ENCODE measurements at places on chromosomes 6 and 20.
A peak's percentile ranks its signal among the peaks of the same experiment; 100 is the strongest.

GRCh38 chr6:91961236-91961635 is 1374.4 kb upstream of the MAP3K7 start:
- DNase-seq: no peak

DNA sequence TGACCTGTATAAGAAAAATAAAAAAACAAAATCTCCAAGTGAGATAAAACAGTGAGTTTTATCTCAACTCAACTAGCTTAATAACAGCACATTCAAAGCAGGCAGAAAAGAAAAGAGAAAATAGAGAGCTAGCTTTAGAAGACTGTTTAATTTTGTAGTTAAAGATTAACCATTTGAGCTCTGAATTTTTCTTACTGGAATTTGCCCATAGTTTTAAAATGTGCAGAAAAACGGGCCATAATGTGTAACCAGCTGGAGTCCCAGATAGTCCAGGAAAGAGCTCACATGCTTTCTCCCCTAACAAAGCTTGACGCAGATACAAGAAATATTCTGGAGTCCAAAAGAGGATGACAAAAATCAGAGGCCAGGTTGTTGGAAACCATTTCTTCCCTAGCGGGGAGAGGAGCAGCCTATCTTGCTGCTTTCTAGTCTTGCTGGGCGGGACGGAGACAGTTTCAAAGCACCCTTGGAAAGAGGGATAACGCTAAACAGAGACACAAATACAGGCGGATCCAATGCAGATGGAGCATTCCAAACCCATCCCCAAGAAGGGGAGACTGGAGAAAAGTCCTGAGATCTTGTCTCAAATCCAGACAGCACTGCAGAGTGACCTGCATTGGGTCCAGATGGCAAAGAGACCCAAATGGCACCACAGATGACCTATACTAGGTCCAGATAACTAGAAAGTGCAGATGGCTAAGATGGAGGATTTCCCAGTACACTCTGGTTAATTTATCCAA is 16.1 kb downstream of the TTK start:
- no peak for DNase-seq

GRCh38 chr6:101931766-101932165 is 538.3 kb downstream of the GRIK2 start:
- no peak for DNase-seq

- DNase-seq: no peak
Measured at GRCh38 chr20:34522969-34523871, 7.0 kb downstream of the DYNLRB1 start.

DNA sequence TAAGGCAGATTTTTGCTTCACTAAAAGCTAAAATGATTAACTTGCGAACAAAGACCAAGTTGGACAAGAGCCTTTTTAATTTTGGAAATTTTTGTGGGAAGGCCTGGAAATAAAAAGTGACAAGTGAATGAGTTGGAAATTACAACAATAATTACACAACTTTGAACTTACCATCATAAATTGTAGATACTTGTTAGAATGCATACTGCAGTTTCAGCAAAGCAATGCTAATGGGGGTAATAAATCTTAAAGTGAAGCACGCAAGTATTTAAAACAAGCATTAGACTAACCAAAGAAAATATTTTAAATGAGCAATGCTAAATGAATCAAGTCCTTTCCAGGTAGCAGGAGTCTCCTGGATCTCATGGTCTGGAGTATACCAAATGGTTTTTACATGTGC is 83.2 kb upstream of the EYA4 start:
- no peak for DNase-seq

DNA sequence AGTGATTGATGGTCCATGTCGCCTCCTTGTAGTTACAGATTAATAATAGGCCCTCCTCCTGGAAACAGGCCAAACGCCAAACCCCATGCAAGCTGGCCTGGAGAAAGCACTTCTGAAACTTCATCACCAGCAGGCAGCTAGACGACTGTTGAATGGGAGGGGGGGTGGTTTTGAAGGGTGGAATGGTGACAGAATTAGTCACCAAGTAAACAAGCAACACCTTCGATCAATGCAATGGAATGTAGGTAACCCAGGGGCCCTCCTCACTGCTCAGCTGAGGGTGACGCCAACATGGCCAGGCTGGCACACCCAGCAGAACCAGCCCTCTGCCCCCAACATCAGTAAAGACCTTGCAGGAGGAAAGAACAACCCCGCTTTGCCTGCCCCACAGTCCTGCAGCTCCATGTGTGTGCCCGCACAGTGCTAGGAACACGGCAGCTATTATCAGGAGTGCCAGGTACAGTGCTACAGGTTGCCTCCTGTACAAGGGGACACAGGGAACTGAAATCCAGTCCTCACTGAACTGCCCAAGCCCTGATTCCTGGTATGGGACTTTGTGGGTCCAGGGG is 2.7 kb downstream of the BCAS1 start:
- DNase-seq: no peak

DNA sequence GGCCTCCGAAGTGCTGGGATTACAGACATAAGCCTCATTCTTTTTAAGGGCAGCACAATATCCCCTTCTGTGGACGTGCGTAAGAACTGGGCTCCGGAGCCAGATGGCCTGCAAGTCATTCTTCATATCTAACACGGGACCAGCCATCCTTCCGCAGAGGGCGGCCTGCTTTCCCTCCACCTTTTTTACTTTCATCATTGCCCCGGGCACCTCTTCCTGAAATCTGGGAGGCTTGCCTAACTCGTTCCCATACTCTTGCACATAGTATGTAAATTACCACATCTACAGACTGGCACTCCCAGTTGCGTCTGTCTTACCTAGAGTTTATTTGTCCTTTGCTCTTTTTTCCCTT is 29.9 kb upstream of the SLC23A2 start:
- DNase-seq: no peak

DNA sequence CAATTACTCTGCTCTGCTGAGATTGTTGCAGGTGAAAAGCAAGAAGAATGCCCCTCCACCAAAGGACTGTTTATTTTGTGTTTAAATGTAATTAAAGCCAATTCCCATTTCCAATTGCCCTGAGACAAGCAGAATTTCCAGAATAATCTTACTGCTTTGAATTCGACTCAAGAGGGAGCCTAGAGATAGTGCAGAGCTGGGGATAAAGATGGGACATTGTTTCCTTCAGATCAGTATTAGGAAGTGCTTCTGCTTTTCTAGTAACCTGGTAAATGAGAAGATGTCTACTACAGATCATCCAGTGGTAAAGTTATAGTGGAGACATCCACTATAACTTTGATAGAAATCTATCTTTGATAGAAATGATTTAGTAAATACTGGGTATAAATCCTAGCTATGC is 326.9 kb downstream of the UBE3D start:
- DNase-seq: no peak

DNA sequence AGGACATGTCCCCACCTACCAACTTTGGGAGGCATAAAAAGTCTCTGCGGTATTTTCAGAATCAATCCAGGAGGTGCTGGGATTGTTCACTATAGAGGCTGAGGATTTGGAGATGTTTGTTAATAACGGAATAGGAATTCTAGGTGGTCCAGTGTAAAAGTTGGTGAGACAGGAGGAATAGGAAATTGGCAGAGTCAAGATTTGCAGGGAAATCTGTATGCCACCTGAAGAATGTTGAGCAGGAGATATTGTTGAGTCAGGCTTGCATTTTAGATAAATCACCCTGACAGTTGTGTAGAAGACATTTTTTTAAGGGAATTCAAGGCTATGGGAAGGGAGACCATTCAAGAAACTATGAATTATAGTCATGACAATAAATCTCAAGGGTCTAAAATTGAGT is 124.8 kb downstream of the COL12A1 start:
- DNase-seq: no peak

- peak; percentile 80 for DNase-seq
Measured at GRCh38 chr20:32252189-32252588, 25.3 kb upstream of the KIF3B start.

GRCh38 chr6:101150226-101150625 is 243.3 kb upstream of the GRIK2 start:
- DNase-seq: no peak

DNA sequence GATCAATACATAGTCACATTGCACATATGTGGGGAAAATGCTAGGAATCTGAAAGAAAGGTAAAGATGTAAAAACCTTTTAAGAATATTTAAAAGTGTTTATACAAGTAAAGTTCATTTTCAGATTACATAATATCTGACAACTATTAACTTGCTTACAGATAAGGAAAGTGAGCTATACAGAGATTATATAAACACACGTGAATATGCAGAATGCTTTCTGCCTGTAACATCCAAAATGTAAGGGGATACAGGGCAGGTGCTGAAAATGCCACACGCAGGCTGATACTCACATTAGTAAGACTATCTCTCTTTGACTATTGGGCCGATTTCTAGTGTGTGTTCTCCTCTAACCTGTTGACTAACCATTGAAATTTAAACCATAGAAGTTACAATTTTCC is 17.9 kb upstream of the MAP7 start:
- DNase-seq: no peak

GRCh38 chr6:157640746-157641451 is 182.1 kb upstream of the SNX9 start:
- no peak for DNase-seq

DNA sequence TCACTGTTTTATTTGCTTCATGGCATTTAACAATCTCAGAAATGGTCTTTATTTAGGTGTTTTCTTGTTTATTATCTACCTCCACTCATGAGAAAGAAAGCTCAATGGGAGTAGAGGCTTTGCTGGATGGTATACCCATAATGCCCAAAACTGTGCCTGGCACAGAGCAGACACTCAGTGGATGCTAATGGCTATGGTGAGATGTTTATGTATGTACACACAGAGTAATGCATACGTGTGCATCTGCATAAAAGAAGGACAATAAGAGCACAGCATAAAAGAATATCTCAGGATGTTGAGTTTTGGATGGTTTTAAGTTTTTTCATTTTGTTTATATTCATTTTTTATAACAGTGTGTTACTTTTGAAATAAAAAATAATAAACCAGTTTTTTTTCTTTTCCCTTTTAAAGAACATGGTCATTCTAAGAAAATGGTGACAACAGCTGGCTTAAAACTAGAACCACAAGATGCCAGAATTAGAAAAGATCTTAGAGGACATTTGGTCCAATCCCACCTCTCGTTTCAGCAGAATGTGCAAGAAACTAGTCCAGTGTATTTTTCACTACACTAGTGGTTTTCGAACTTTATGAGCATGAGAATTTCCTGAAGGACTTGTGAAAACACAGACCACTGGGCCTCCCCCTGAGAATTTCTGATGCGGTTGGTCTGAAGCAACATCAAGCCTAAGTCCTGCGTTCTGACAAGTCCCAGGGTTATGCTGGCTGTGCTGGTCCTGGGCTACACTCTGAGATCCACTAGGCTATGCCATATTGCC is 131.9 kb downstream of the FYN start:
- no peak for DNase-seq

DNA sequence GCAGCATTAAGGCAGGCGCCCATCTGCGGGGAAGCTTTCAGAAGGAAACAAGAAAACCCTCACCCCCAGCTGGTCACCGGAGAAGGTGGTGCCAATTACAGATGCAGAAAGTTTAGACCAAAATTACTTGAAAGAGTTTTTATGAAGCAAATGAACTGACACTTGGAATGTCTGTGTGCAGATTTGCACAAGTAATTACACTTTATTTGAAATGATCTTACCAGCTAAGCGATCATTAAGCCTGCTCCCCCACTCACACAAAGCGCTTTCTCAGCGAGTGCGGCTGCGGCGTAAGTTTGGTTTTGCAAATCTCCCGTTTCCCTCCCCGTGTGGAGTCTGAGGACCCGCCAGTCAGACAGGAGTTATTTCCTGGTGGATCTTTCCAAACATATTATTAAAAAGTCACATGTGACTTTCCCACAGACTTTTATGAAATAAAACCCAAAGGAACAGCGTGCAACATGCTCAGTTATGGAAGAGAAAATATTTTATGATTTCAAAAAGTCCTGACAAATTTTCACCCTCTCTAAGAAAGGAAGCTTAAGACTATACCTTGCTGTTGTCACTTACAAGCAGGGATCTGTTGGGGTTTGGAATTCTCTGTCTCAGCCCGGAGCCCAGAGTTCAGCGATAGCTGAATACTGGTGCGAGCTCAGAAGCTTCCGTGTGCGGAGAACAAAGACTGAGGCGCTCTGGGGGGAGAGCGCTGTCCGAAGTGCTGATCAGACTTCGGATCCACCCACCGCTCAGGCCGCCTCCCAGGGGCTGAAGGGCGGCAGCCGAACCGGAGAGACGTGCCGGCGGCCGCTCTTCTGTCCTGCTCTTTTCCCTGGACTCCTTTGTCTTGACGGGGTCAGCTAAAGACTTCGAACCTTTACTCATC is 2.7 kb upstream of the MYT1 start:
- DNase-seq: peak; percentile 32

DNA sequence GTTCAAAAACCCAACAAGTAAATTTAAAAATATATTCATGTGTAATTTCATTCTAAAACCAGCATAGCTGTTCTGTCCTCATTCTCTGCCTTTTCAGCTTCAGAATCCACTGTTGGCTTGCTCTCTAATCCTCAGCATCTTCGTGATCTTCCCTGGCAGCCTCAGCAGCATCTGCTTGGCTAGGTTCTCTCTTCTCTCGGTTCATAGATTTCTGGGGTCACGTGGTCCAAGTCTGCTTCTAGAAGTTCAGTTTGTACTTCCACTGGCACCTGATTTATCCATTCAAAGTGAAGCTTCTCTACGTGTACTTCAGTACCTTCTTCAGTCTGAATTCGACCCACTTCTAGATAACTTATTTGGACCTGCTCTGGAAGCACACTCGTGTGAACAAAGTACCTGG is 245.7 kb downstream of the EPM2A start:
- DNase-seq: no peak

DNA sequence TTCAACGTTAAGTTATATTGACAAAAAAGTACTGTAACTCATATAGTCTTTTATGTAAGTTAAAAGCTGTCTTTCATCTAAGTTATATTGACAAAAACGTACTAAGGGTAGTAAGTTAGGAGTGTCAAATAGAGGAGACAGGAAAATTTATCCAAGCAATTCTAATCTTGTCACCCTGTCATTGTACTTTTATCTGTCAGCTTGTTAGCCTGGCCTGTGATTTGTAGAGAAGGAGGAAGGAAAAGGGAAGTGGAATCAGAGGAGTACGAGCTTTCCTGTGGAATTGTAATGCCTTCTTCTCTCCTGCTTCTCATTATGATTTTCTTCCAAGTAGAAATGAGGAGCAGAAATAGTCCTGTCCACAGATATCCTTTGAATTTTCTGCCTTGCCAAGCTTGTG is 18.8 kb downstream of the KCTD20 start:
- DNase-seq: no peak

DNA sequence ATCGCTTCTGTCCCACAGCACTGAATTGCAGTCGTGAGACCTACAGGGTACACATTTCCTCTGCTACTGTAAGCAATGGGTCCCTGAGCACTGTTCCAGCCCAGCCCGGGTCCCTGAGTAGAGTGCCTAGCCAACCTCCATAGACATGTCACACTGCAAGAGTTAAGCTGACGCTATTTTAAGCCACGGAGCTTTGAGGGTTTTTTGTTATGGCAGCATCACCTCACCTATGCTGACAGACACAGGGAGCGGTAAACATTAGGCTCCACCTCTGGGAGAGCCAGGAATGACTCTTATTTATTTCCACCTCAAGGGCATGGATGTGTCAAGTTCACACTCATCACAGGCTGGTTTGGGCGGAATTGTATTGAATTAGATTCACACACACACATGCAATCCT is 45.1 kb downstream of the GRM4 start:
- no peak for DNase-seq

Data from stimulated activated CD4-positive, alpha-beta T cell treated with anti-CD3 and anti-CD28 coated beads, TNF-alpha, amount 100 ng/mL, for 24 hours (primary cell).